ENCODE measurements at places on chromosomes 12 and 14. TPM values are rescaled to one million over a fixed set of nuclear protein-coding genes. Genes with fewer than 3 reads are reported as not detected.

The KCNK13 gene
- 0.10 TPM for total RNA-seq

The TMEM117 gene
- 0.80 TPM for total RNA-seq

The SMIM10L1 gene
- total RNA-seq: 15.9 TPM

DNA sequence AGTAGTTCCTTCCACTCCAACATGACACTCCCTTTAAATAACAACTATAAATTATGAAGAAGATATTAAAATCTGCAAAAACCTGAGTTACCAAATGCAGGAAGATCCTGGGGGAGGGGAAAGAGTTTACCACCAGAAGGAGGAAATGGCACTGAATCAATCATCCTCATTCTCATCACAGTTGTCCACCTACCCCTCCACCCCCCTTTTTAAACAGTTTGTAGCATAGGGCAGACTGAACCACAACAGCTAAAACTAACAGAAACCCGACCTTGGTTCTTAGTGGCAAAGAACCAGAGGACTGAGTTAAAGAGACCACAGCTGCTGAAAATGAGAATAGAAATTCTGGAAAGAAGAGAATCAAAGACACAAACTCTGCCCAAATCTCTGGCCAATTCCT lies 189.5 kb downstream of the MED13L start:
- no peak for DNase-seq
- no peaks in the 10 kb centered on the region for H3K36me3 ChIP-seq
- peak overlapping the region; percentile 61 for H3K27ac ChIP-seq

DNA sequence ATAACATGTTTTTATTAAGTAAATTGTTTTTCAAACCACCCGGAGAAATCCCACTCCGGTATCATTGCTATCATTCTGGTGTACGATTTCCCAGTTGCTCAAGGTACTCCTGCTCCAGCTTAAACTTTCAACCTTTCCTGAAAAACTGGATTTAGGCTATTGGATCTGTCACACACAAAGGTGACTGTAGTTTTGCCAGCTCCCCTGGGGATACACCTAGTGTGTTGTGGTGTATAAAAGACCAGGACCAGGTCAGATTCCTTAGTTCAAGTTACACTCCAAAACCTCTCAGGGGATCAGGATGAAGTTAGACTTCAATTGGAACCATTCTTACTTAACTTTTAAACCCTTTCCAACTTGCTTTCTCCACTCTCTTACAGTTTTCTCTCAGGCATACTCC lies 303.9 kb downstream of the NOVA1 start:
- no peak overlapping the region for H3K4me3 ChIP-seq
- H3K27ac ChIP-seq: no peak overlapping the region
- H3K27me3 ChIP-seq: no peaks in the 10 kb centered on the region
- H3K36me3 ChIP-seq: no peaks in the 10 kb centered on the region

- peak; percentile 40 for DNase-seq
- peaks cover 6% of the 10 kb centered on the region for H3K27me3 ChIP-seq
- peak overlapping the region; percentile 73 for H3K4me3 ChIP-seq
- H3K4me1 ChIP-seq: peaks cover 48% of the 10 kb centered on the region
- H3K36me3 ChIP-seq: peaks cover 10% of the 10 kb centered on the region
Observed at GRCh38 chr12:109436188-109436560, 40.9 kb downstream of the KCTD10 start.

DNA sequence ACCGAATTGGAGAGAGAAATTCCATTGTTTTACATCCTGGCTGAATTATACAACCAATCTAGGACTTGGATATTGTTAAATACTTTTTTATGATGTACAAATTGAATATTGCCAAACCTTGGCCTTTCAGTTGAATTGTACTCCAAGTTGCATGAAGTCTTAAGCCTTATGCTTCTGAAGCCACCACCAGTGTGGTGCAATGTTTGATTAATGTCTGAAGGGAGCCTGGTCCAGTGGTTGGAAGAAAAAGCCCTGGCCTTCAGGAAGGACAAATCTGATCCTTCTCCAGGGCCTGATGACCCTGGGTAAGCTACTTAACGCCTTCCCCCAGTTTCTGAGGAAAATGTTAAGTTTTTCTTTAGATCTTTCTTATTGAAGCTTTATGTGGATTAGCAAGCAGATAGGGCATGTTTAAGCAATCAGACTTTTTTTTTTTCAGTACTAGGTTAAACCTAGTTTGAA lies 72.0 kb downstream of the PAPOLA start:
- no peak overlapping the region for H3K4me3 ChIP-seq
- H3K36me3 ChIP-seq: peaks cover 4% of the 10 kb centered on the region
- H3K27me3 ChIP-seq: peaks cover 4% of the 10 kb centered on the region
- DNase-seq: no peak

Data from endothelial cell (in vitro differentiated cells).